Activated naive CD4-positive, alpha-beta T cell (primary cell): ENCODE measurements at places on chromosomes 7 and 10.

DNA sequence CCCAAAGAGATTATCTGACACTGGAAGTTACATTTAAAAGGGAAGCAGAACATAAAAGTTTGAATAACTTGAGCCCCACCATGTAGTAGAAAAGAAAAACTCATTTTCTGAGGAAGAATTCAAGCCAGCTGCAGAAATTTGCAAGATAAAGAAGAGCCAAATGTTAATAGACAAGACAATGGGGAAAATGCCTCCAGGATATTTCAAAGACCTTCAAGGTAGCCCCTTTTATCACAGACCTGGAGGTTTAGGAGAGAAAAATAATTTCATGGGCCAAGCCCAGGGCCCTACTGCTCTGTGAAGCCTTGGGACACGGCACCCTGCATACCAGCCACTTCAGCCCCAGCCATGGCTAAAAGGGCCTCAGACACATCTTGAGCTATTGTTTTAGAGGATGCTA lies 18.4 kb upstream of the AKR1C1 start:
- no peak for DNase-seq

DNA sequence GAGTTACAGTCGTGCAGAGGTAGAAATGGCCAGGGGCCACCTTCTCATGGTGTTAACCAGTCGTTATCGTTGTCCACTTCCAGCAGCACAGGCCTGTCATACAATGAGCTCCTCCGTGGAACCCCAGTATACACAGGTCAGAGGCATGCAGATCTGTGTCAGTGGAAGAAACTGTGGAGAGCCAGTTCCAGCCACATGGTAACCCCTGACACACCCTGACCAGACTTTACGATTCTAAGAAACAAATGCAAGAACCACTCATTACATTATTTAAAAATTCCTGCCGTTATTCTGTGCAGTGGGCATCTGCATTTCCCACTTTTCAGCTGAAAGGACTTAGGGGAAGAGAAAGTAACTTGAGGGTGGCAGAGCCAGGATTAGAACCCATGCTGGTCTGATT lies 23.5 kb upstream of the GJD4 start:
- no peak for DNase-seq

DNA sequence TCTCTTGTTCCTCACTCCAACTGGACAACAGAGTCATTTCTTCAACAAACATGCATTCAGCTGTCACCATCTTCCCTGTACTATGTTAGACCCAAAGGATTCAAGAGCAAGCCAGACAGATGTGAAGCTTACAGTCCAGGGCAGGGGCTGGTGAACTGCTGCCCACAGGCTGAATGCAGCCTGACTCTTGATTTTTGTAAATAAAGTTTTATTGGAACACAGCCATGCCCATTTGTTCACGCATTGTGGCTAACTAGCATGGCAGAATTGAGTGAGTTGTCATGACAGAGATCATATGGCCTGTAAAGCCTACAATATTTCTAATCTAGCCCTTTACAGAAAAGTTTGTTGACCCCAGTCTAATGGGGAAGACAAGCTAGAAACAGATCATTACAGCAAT lies 208.7 kb downstream of the EMX2 start:
- no peak for DNase-seq

GRCh38 chr7:8585591-8585990 lies 152.2 kb downstream of the NXPH1 start:
- DNase-seq, result no peak

- DNase-seq, result no peak
Observed at GRCh38 chr7:42460933-42461332, 223.9 kb upstream of the GLI3 start.

- DNase-seq, result no peak
Observed at GRCh38 chr10:70317943-70318318, 34.1 kb upstream of the NPFFR1 start.

- no peak for DNase-seq
Observed at GRCh38 chr7:39421661-39422060, 144.5 kb upstream of the YAE1 start.

- no peak for DNase-seq
Observed at GRCh38 chr10:119679480-119679829, 28.3 kb downstream of the BAG3 start.

DNA sequence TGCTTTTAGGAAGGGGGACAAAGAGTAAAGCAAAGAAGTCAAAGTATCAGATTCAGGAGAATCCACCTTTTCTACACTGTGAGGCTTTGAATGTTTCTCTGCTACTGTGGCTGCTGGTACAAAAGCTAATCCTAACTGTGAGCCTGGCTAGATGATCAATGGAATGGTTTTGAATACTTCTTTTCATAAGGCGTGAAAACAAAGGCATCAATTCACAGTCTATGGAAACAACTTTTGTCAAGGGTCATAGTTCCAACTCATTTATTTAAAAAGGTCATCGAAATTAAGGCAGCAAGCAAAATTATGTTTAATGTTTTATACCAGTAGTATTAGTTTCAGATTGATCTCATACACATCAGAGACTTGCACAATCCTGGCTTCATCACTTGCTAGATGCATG lies 118.1 kb downstream of the CTTNBP2 start:
- no peak for DNase-seq

GRCh38 chr10:99520847-99521764 lies 11.6 kb upstream of the NKX2-3 start:
- no peak for DNase-seq

GRCh38 chr10:6349846-6350535 lies 147.3 kb downstream of the PFKFB3 start:
- no peak for DNase-seq

GRCh38 chr10:129136951-129137350 lies 330.1 kb upstream of the MGMT start:
- no peak for DNase-seq

- no peak for DNase-seq
Observed at GRCh38 chr7:116538138-116538537, 13.3 kb downstream of the CAV1 start.

- DNase-seq, result no peak
Observed at GRCh38 chr7:118149394-118149793, 34.6 kb upstream of the LSM8 start.

GRCh38 chr7:112286250-112287086 lies 80.0 kb downstream of the ZNF277 start:
- DNase-seq, result no peak

DNA sequence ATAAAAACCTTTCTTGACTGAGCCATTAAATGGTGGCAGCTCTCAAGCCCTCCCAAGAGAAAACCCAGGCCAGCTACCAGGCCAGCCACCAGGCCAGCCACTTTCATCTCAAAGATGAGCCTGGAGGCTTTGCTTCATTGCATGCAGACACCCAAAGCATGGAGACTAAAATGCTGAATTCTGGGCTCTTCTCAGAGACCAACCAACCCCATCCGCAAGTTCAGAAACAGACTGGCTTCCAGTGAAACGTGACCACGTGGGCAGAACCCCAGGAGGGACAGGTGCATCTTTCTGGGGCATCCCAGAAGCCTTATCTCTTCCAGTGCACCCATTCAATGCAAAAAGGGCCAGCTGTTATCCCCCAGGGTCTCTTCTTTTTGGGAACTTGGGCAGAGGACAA lies 20.9 kb downstream of the CHST15 start:
- no peak for DNase-seq

GRCh38 chr7:26856176-26856985 lies 8.0 kb downstream of the SKAP2 start:
- no peak for DNase-seq

DNA sequence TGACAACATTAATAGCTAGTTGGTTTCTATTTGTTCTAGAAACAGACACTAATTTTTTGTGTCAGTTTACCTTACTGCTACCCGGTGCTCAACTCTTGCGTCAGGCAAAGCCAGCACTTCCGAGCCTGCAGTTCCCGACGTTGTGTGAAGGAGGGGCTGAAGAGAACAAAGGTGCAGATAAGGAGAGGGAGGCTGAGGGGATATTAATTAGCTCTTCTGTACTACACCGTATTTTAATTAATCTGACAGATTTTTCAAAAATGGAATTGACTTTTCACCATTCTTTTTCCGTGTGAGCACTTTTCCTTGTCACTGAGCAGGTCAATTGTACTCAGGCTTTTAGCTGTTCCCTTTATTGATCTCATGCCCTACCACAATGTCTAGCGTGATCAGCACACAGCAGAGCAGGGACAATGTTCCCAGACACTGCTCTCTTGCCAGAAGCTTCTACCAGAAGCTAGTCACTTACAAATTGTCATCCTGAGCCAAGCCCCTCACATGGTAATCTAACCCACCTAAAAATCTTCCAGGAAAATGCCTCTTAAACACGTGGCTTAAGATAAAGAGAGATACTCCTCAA lies 650.5 kb upstream of the MKI67 start:
- DNase-seq, result no peak

- no peak for DNase-seq
Observed at GRCh38 chr10:108323274-108323798, 1158.8 kb upstream of the SORCS1 start.

DNA sequence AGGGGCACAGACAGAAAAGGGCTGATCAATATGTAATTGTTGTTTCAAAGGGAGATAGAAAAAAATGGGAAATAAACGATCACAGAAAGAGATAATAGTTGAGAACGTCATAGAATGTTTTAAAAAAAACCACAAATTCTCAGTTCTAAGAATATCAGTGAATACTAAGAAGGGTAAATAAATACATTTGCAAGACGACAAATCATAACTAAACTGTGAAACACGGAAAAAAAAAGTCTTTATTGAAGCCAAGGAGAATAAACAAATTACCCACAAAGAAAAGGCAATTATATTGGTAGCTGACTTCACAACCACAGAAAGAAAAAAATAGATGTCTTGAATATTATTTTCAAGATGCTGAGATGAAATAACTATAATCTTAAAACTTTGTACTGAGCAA lies 305.2 kb upstream of the STEAP1 start:
- DNase-seq, result no peak

GRCh38 chr7:140732416-140732815 lies 35.9 kb downstream of the NDUFB2 start:
- DNase-seq, result no peak

DNA sequence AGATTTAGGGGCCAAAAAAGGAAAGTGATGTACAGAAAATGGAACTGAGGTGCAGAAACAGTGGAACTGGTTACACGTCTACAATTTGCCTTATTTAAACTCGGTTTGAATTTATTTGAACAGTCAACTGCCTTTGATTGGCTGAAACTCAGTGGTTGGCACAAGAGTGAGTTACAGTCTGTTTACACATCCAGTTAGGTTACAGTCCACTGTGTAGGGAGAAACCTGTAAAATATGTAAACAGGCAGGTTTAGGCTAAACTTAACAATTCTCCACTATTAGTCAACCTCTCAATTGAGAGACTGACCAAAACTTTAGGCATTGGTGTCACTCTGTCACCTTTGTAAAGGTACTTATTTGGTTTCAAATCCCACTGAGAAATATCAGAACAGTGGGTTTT lies 40.3 kb upstream of the RELN start:
- DNase-seq, result no peak

- no peak for DNase-seq
Observed at GRCh38 chr7:101865031-101865430, 47.6 kb downstream of the CUX1 start.

- no peak for DNase-seq
Observed at GRCh38 chr7:131300572-131301466, 26.9 kb upstream of the MKLN1 start.

- no peak for DNase-seq
Observed at GRCh38 chr7:158141806-158142518, 445.7 kb downstream of the PTPRN2 start.

DNA sequence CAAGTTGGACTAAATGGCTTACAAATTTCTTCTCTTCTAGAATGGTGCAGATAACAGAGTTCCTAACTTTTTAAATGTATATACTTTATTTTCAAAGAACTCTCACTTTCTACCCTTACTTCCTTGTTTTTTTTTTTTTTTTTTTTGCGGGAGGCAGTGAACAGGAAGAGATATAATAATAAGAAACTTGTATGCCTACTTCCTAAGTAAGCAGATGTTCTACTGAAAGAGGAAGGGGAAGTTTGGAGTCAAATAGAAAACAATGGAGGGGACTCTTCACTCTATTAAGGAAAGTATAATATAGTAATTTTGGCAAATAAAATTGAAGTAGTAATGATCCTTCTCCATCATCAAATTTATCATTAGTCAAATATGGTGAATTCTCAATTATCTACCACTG lies 754.0 kb downstream of the KCNMA1 start:
- DNase-seq, result no peak

GRCh38 chr10:47286116-47286505 lies 13.9 kb upstream of the GDF10 start:
- DNase-seq, result no peak

DNA sequence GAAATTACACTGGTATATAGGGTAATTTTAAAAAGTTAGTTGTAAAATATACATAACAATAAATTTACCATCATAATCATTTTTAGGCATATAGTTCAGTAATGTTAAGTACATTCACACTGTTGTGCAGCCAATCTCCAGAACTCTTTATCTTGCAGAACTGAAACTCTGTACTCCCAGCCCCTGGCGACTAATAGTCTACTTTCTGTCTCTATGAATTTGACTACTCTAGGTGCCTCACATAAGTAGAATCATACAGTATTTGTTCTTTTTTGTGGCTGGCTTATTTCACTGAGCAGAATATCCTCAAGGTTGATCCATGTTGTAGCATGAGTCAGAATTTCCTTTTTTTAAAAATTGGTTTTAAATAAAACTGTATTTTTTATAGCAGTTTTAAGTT lies 41.4 kb downstream of the NRF1 start:
- no peak for DNase-seq
